ENCODE measurements at places on chromosomes 3 and 15. TPM values are rescaled to one million over a fixed set of nuclear protein-coding genes. Genes with fewer than 3 reads are reported as not detected.

Gene RHOV
- not detected for total RNA-seq

- peak; percentile 76 for DNase-seq
Measured at GRCh38 chr3:32238453-32239306, at the start of gene CMTM8. Gene CMTM8, plus strand, starts transcription at chr3:32238680. Its CDS starts 293 bp downstream, at chr3:32238973.

DNA sequence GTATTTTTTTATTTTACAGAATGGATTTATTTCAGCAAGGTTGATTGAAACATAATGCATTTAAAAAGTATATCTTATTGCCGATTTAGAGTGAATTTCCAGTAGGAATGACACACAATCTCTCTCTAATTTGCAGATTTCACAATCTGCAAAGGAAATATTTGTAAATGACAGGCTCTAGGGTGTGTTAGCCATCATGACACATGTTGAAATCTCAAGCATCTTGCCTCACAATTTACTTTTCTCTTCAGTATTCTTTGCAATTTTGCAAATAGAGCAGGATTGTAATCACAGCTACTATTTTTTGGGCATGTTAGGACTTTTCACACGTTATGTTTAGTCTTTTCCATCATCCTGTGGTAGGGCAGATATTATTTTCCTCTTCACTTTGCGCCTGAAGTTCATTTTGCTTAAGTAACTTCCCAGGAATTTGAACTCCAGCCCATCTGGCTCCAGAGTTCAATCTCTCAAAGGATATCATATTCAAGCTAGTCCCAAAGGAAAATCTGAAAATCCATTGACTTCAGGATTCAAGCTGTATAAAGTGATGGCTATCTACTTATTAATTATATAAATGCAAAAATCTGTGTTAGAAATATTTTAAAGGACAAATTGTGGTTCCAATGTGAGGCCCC, 55.4 kb downstream of the ATP13A4 start:
- peak; percentile 13 for DNase-seq

DNA sequence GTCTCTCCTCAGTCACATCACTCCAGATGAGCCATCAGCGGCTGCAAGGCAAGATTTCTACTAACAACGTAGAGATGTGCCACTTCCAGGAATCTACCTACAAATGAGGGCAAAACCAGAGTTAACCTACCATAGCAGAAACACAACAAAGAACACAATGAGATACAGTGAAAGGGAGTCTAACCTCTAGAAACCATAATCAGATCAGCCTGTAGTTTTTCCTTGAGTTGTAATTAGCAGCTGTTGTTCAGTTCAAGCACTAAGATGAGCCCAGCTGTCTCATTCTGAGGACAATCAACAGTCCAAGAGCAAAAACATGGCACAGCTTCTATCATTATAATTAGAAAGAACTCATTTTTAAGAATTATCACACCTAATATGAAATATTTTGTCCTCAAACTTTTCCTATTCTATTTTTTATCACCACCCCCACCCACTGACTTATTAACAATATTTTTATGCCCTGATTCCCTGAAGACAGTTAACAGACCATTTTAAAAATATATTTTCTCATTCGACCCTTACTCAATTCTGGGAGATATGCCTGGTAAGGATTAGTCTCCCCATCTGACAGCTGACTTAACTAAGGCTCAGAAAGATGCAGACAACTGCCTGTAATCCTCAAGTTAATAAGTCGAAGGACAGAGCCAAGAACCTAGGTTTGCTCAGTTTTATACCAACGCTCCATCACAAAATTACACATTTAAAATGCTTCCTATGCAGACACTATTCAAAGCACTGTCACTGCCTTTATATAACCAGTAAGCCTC, 50.1 kb downstream of the MAGI1 start:
- no peak for DNase-seq

Gene DHFR2
- total RNA-seq: 3.6 TPM

Gene CPN2
- not detected for total RNA-seq

DNA sequence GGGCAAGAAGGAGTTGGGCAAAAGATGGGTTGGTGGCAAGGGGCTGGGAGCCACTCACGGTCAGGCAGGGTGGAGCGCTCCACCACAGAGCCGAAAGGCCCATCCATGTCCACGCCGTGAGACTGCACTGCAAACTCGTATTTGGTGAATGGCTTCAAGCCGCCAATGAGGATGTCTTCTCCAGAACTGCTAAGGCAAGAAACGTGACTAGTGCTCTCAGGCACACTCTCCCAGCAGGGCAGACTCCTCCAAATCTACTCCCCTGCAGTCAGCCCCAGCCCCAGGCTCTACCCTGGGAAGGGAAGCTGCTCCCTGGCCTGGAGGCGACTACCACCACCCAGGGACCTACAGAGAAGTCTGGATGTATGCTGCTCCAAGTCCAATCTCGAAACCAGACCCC, 11.4 kb upstream of the IGDCC3 start:
- DNase-seq: no peak

GRCh38 chr3:14914779-14915117, 32.6 kb upstream of the NR2C2 start:
- DNase-seq: no peak

- no peak for DNase-seq
Measured at GRCh38 chr3:40566694-40567093, 41.9 kb downstream of the ZNF621 start.

GRCh38 chr15:100335335-100335999, 6.3 kb downstream of the ADAMTS17 start:
- no peak for DNase-seq

Gene DUOXA2
- total RNA-seq: not detected

GRCh38 chr3:32403663-32404062, 12.0 kb downstream of the CMTM7 start:
- no peak for DNase-seq

GRCh38 chr3:197444793-197445379, 110.9 kb downstream of the BDH1 start:
- DNase-seq: no peak

- no peak for DNase-seq
Measured at GRCh38 chr3:116059421-116060096, 385.7 kb downstream of the LSAMP start.

DNA sequence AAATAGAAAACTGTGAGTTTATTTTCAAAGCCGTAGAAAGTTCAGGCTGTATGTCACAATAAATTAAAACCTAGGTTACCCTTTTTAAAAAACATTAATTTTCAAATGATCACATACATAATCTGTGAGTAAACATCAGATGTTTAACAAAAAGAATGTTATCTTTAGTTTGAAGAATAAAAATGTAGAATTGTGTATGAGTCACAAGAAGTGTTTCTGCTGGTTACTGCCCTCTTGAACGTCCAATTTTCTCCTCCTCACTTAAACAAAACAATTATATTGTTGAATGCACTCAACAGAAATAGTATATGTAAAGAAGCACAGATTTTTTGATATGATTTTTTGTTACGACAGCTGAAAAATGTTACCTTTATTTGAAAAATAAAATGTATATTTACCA, 855.1 kb downstream of the ROBO1 start:
- no peak for DNase-seq

Gene RGMA
- 9.2 TPM for total RNA-seq

- no peak for DNase-seq
Measured at GRCh38 chr3:57956833-57957174, 51.4 kb upstream of the FLNB start.

- no peak for DNase-seq
Measured at GRCh38 chr3:129837065-129837642, 56.4 kb downstream of the TMCC1 start.

- DNase-seq: no peak
Measured at GRCh38 chr3:111668326-111668725, 73.2 kb upstream of the ZBED2 start.

DNA sequence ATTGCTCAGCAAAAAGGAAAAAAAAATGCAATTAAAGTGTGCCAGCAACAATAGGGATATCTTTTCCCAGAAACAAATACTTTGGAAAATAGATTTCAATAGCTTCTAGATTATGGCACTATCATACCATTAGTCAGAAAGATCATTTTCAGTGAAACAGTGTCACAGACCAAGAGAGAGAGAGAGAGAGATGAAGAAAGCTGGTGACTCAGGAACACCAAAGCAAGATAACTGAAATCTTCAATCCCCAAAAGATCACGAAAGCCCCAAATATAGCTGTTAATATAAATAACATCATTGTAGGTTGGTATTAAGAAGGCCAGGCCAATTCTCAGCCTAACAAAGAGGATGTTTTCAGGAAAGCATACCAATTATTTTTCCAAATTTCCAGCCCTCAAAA, 57.4 kb downstream of the ZIC4 start:
- DNase-seq: no peak

DNA sequence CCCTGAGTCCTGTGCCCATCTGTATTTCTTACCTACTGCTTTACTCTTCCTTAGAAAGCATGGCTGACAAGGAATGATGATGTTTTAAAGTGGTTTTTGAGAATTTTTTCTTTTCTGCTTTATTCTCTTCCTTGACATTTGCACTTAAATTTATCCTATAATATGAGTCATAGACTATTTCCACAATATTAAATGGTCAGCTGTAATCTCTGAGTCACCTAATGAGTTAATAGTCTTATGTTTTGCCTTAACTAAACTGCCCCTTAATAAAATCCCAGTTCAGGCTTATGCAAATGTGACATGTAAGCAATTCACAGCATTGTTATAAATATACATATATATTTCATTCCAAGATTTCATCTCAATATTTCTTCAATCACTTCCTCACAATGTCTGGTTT, 23.8 kb downstream of the MEIS2 start:
- no peak for DNase-seq

DNA sequence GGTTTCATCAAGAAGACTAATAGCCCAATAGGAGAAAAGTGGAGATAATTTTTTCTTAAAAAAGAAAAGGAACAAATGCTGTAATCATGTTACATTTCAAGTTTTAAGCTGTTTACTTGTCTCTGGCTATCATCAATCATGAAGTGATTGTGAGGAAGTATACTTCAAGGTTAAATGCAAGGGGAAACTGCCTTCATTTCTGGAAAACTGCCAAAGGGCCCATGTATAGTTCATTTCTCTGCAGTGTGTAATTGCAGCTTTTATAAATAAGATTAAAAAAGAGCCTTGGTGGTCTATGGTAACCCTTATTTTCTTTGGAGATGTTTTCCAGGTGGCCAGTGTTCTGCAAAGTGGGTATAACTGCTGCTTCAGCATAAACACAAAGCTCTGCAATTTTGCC, 101.9 kb downstream of the GRM7 start:
- no peak for DNase-seq

DNA sequence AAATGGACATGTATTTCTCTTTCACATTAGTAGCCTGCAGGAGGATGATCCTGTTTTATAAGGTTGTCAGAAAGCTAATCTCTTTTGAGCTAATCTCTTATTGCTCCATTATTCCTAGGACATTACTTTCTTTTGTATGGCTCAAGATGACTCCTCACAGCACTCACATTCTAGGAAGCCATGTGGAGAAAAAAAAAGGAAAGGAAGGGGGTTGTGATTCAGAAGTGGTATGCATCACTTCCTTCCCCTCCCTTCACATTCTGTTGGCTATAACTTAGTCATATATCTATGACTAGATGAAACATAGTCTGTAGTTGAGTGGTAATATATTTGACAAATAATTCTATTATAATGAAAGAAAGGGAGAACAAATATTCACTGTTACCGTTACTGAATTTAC, 168.8 kb upstream of the TTC14 start:
- no peak for DNase-seq

Gene ILDR1
- total RNA-seq: not detected

- no peak for DNase-seq
Measured at GRCh38 chr3:97949110-97949485, 23.1 kb downstream of the RIOX2 start.

Gene PRKCI
- 16.6 TPM for total RNA-seq

GRCh38 chr3:175479175-175479574, 620.0 kb downstream of the NAALADL2 start:
- DNase-seq: no peak

- no peak for DNase-seq
Measured at GRCh38 chr3:186004209-186004608, 66.4 kb upstream of the TRA2B start.

Gene ERICH6
- 0.37 TPM for total RNA-seq

- no peak for DNase-seq
Measured at GRCh38 chr15:55879181-55879580, 114.2 kb downstream of the NEDD4 start.

DNA sequence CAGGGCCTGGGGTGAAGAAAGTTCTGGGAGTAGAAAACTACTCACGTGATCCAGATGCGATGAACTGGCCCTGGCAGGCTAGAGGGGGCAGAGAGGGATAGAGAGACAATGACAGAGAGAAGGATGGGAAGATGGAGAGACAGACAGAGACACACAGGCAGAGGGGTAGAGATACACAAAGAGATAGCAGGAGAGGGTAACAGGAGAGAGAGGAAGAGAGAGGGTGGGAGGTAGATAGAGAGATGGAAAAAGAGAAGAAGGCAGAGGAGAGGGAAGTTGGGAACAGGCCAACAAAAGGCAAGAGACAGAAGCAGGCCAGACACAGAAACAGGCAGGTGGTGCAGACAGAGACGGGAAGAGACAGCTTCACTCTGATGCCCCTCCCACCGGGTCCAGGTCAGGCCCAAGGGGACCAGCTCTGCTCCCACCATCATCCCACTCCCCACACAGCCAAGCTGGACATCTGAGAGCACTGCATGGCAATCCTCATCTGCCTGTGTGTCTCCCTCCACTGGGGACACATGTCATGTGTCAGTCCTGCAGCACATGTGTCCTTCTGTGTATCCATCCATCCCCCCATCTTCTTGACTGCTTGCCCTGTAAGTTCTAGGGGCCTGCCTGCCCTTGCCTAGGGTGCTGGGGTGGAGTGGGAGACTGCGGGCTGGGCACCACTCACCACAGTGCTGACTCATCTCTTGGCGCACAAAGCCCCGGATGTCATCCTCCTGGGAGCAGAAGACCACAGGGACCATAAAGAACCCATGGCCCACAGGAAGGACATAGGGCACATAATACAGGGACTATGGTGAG, 2.2 kb upstream of the UCN2 start:
- DNase-seq: no peak
